Activated CD4-positive, alpha-beta memory T cell treated with anti-CD3 and anti-CD28 coated beads for 36 hours (primary cell): ENCODE measurements at places on chromosomes 7 and 10.

DNA sequence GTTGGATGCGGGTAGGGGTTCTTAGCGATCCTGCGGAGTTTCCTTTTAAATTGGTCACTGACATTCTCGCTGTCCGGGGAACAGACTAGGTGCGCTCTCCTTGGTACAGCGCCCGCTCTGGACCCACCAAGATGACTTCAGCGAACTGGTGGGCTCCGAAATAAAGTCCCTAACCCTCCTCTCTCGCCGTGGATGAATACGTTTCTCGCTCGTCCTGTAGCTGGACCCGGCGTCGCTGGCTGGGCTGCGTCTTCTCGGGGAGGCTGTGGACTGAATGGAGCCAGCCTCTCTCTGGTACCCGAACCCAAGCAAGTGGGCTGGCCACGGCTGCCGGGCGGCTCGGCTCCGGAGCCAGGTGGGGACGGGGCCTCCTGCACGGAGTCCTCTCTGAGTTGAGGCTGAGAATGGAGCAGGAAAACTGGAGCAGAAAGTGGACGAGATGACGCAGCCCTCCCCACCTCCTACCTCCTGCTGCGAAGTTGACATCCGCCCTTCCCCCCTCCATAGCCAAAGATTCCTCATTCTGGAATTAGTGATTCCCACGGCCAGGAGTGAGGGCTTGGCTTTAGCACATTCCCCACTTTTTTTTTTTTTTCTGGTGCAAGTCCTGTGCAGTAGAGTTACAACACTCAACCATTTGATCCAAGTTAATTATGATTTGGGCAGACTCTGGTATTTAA, 1.5 kb downstream of the UNC5B start:
- DNase-seq: no peak

DNA sequence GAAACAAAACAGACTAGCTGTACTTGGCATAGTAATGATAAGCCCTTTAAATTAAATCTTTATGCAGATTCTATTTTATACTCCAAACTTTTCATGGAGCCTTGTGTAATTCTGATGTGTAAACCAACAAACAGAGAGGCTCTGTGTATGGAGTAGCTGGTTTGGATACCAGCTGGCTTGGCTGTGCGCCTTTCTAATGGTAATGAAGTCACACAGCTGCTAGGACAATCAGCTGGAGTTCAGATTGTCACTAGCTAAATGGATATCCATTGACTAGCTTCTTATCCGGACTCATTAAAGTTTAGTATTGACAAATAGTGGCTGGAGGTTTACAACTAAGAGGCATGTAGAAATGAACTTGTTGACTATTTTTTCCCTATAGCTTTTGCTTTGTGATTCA, 398.4 kb downstream of the DGKB start:
- no peak for DNase-seq

DNA sequence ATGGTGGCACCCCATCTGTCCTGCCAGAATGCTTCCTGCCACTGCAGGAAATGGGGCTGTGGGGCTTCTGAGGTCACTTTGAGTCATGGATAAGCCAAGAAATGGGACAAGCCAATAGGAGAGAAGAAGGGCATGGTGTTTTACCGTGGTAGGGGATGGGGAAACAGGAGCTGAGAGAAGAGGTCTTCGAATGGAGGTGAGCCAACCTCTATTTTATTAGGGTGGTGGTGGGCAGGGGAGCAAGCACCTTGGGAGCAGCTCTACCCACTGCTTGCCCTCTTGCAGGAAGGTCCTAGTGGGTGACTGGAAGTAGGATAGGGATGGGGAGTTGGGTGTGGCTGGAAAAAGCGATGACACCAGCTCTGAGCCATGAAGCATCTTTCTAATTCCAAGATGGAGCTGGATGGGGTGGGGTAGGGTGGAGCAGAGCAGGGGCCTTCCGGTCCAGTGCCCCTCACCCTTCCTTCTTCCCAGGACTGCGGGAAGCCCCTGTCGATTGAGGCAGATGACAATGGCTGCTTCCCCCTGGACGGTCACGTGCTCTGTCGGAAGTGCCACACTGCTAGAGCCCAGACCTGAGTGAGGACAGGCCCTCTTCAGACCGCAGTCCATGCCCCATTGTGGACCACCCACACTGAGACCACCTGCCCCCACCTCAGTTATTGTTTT, 9.1 kb downstream of the ZYX start:
- DNase-seq: no peak

GRCh38 chr7:137832382-137832781, 14.4 kb downstream of the DGKI start:
- no peak for DNase-seq

DNA sequence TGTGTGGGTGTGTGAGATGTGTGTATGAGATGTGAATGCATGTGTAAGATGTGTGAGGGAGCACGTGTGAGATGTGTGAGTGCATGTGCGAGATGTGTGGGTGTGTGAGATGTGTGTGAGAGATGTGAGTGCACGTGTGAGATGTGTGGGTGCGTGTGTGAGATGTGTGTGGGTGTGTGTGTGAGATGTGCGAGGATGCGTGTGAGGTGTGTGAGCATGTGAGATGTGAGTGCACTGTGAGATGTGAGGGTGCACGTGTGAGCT, 31.0 kb downstream of the PPIF start:
- DNase-seq: no peak

DNA sequence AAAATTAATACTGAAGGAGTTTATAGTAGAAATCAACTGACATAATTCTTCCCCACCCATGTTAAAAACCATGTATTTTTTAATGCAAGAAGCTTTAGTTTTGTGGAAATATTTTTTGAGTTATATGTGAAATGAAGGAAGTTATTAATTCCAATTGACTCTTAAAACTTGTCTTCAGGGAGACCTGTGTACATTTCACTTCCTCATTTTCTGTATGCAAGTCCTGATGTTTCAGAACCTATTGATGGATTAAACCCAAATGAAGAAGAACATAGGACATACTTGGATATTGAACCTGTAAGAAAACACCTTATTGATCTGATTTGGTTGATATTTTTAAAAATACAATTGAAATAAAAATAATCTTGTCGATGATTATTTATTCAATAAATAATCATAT, 33.3 kb downstream of the CD36 start:
- no peak for DNase-seq

DNA sequence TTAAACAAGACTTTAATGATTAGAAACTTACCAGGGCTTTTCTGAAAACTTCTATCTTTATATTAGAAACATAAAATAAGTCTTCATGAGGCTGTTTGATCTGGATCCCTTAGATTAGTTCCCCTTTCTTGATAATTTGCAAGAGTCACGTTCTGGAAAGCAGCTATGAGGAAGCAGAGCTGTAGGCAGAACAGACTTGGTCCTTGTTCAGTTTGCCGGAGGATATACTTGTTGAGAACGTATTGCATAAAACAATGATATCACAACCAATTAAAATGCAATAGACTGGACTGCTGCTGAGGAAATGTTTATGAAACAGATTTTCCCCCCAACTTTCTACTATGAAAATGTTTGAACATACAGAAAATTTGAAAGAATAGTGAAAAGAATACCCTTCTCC, 2.8 kb downstream of the SAMD9L start:
- DNase-seq: no peak

- DNase-seq: no peak
Observed at GRCh38 chr7:40095695-40096327, 38.6 kb downstream of the MPLKIP start.

DNA sequence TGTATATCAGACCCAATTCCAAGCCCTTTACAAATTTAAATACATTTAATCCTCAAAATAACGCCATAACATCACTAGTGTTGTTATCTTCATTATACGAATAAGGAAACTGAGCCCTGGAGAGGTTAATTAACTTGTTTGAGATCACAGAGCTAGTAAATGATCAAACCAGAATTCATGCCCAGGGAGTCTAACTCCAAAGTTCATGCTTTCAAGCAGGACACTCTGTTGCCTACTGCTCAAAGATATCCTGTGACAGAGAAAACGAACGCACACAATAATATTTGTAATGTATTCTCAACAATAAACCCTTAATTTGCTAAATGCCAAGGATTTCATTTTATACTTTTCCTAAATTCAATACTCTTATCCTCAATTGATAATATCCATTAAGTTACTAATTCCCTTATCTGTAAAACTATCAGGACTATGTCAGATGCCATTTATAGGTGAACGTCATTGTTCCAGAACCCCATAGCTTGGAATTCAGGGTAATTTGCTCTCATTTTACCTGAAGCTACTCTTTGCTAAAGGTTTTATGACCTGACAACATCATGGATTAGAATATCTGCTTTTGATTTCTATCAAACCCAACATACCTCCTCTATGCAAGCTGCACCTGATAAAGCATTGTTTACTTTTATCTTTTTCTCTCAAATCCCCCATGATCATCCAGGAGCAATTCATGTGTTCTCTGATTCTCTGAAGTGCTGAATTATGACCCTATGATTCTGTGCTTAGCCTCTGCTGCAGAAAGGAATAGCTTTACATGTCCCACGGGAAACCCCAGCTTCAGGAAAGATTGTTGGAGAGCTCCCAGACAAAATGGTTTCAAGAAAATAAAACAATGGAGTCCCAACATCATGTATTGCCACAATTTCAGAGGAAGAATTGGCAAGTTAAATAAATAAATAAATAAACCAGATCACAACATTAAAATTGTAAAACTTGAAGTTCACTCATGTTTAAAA, 150.2 kb upstream of the CDK1 start:
- DNase-seq: no peak

DNA sequence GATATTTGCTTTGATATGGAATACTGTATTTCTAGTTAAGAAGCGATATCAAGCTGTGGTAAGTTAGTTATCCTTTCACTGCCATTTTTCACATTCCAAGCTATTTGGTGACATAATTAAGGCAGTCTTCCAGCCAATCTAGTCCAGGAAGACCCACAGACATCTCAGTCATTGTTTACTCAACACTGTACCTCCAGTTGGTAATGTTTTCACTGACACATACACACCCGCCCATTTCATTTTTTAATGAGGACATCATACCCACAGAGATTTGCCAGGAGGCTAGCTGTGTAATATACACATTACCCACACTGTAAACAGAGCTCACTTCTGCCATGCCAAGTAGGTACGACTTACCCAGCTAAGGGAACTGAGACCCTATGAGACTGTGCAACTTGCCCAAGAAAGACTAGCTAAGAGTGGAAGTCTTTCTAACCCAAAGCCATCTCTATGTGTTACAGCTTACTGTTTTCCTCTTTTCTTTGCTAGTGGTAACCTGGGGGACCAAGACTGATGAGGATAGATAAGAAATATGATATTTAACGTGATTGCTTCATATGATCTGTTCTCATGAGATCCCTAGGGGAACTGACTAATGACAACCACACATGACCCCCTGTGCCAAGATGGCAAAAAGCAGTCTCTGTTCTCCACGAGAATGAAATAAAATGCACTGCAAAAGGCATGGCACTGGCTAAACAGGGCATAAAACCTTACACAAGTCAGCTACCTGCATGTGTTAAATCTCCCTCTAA, 179.0 kb downstream of the DGKI start:
- no peak for DNase-seq

GRCh38 chr10:103599211-103599610, 105.7 kb downstream of the NEURL1 start:
- DNase-seq: no peak
